CD4-positive, alpha-beta T cell treated with Interleukin-4 for 4 hours (primary cell): ENCODE measurements at places on chromosomes 4 and X.

- DNase-seq = no peak
Observed at GRCh38 chr4:3330707-3331106, 37.9 kb downstream of the RGS12 start.

DNA sequence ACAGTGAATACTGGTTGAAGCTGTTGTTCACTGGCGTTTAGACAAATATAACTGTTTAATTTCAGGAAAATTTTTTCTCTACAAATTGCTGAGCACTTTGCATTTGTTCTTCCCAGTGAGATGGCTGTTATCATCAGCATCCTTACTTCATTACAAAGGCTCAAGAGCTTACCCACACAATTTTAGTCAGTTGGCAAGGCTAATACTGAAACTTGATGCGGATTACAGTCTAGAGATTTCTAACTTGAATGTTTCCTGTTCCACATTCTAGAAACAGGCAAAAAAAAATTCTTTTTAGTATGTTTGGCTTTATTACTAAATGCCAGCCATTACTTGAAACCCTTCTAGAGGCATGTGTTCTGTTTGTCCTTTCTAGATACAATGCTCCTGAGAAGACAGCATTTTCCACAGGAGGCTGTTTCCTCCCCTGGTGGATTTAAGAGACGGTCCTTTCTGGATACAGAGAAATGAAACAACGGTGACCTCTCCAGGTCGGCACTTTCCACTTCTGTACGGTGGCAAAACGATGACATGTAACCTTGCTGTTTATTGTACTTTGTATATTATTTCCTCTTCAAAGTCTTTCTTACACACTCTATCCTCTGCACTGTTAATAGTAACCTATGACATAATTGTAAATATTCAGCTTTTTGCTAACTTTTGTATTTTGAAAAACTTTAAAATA is 80.9 kb downstream of the RFC1 start:
- no peak for DNase-seq

DNA sequence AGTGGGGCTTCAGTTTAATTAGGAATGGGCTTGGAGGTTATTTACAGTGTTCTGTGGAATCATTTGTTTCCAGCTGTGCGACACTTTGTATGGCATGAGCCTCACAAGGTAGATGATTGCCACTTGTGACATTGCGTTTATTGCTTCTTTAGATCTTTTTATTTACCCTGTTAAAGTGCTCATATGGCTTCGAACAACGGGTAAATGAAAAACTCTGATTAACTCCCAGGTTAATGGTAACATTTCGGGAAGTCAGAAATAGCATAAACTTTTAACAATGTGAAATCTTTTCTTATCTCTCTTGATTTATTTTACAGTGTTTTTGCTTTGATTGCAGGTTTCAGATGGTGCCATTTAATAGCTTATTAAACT is 494.3 kb downstream of the IDS start:
- DNase-seq = no peak

- DNase-seq = no peak
Observed at GRCh38 chr4:10115271-10115796, 1.3 kb downstream of the WDR1 start.

DNA sequence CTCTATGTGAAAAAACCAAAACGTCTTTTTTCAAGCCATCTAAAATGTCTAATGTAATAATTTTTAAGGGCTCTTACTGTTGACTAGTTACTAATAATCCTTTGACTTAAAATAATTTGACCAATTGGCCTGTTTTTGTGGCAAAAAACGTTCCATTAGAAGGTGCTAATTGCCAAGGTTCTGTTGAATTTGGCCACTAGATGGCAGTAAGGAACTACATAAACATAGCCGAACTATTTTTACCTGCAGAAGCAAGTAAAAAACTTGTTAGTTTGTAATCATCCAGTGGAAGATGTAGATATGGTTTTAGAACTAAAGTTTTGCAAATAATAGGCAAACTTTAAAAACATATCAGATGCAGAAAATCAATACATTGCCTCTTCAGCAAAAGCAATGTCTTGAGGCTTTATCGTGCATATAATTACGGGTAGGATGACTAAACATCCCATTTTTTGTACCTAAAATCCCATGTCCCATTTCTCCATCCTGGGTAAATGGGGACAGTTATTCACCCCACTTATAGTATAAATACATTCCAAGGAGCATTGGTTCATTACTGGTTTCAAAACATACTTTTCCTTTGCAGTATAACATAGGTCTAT is 57.6 kb downstream of the PROM1 start:
- peak; percentile 65 for DNase-seq

GRCh38 chrX:24298191-24298590 is 15.7 kb downstream of the SUPT20HL2 start:
- DNase-seq = no peak

- no peak for DNase-seq
Observed at GRCh38 chrX:153689654-153690465, 2.1 kb downstream of the SLC6A8 start.

- DNase-seq = no peak
Observed at GRCh38 chrX:154443479-154443910, 446 bp upstream of the FAM50A start.

DNA sequence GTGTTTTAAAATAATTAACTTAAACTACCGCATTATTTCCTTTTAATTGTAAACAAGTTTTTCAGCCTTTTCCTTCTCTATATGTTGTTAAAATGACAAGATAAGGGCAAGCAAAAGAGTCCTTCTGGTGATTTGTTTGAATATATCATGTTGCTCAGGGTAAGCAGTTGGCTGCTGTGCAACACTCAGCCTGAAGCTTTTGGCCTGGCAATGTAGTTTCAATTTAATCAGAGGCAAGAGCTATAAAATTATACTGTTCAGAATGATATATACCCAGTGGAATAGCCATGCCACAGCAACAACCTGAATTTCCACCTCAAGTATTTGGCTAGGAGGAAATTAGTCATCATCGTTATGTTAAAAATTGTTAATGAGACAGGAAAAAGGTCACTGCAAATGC is 53.4 kb downstream of the GRXCR1 start:
- DNase-seq = no peak

DNA sequence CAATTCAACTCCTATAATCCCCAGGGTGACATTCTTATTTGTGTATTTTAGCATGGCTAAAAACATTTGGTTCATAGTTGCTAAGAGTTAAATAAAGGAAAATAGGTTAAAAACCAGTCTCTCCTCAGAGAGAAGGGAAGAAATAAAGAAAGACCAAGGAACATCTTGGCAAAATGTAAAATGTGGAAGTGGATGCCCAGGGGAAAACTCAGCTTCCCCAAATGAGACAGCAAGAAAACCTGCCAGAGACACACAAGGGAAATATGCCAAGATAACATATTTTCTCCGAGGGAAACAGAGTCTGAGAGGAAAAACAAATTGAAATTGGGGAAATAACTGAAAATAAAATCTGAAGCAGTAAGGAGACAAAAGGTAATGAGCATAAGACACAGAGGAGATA is 1569.3 kb downstream of the PCDH18 start:
- no peak for DNase-seq

GRCh38 chr4:8235224-8235623 is 34.3 kb upstream of the HTRA3 start:
- DNase-seq = no peak

- no peak for DNase-seq
Observed at GRCh38 chr4:3361896-3362295, 69.1 kb downstream of the RGS12 start.

DNA sequence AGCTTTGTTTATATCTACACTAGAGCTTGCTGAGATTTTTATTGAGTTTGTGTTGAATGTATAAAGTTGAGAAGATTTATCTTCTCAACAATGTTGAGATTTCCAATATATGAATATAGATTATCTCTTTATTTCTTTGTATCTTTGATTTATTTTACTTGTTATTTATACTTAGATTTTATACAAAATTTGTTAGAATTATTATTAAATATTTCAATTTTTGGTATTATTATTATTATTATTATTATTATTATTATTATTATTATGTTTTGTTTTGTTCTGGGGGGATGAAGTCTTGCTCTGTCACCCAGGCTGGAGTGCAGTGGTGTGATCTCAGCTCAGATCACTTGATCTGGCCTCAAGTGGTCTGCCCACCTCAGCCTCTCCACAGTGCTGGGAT is 322.5 kb downstream of the PPARGC1A start:
- DNase-seq = no peak

- DNase-seq = no peak
Observed at GRCh38 chrX:3669841-3670475, 43.5 kb downstream of the PRKX start.

- no peak for DNase-seq
Observed at GRCh38 chr4:13386405-13387107, 97.6 kb downstream of the RAB28 start.

GRCh38 chr4:62531264-62531663 is 1331.1 kb downstream of the ADGRL3 start:
- DNase-seq = no peak

- peak; percentile 96 for DNase-seq
Observed at GRCh38 chrX:16786139-16786790, at the start of gene TXLNG. TXLNG (plus strand) TSS chrX:16786466; CDS start chrX:16786488, 22 bp downstream.

DNA sequence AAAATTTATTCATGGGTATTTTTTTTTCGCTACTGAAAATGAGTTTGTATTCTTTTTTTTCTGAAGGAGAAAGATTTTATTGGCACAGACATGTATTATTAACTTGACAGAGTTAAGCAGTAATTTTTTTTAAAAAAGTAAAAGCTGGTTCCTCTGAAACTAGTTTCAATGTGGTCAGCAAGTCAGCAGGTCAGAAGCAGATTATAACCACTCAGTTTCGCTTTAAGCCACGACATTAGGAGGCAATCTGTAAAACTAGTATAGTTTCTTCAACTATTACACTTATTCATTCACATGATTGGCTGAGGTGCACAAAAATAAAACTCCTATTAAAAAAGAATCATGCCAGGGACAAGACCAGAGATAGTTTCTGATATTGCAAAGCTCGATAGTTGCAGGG is 714.2 kb upstream of the PCDH7 start:
- no peak for DNase-seq

DNA sequence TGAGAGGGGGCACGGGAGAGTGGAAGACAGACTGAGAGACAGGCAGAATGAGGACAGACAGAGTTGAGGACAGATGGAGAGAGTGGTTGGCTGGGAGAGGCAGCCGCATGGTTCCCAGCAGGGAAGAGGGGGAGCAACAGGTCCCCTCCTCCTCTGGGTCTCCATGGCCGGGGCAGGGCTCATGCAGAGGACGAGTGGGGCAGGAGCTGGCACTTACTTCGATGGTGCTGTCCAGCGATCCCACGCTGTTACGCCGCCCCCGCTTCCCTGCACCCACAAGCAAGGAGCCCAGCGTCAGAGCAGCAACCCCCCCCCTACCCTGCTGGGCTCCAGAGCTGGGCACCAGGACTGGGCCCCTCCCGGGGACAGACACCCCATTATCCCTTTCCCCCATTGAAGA is 10.6 kb upstream of the KDM5C start:
- DNase-seq = no peak

- DNase-seq = no peak
Observed at GRCh38 chrX:65971151-65971550, 68.7 kb downstream of the VSIG4 start.

DNA sequence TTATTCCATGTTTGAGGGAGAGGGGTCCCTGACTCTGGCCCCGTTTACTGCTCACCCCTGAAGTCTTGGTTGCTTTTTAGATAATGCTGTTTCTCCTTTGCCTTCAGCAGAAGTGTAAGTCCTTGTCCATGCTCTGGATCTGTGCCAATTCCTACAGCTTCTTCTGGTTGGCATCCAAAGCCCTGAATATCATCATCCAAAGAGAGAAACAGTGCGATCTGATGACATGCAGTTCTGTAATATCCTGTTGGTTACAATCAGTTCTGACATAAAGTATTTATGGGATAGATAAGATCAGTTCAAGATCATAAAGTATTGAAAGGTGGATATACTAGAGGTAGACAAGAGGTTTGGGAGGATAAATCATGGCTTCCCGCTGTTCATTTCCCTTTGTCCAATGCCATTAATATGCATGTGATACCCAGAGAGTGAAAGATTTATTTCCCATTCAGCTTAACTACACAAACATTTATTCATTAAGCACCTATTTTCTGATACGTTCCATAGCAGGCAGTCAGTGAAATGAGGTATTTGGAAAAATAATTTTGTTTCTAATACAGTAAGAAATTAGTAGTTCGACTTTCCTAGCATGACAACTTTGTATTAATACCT is 53.2 kb upstream of the TMEM150C start:
- DNase-seq = no peak

DNA sequence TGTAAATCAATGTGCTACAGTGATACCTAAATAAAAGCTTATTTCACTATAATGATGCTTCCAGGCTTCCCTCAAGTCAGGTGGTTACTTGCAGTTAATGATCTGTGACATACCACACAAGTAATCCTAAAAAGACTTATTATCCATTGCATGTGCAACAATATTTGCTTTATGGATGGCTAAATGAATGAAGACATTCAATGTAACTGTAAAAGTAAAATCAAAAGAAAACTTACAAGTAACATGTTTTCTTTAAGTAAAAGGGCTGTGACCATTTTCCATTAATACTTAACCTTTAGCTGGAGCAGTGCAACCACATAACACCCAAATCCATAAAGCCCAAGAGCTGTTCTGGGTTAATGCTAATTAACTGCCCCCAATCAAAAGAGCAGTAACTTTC is 42.6 kb downstream of the RAB28 start:
- no peak for DNase-seq

- DNase-seq = no peak
Observed at GRCh38 chr4:28723371-28723770, 1862.7 kb downstream of the STIM2 start.

DNA sequence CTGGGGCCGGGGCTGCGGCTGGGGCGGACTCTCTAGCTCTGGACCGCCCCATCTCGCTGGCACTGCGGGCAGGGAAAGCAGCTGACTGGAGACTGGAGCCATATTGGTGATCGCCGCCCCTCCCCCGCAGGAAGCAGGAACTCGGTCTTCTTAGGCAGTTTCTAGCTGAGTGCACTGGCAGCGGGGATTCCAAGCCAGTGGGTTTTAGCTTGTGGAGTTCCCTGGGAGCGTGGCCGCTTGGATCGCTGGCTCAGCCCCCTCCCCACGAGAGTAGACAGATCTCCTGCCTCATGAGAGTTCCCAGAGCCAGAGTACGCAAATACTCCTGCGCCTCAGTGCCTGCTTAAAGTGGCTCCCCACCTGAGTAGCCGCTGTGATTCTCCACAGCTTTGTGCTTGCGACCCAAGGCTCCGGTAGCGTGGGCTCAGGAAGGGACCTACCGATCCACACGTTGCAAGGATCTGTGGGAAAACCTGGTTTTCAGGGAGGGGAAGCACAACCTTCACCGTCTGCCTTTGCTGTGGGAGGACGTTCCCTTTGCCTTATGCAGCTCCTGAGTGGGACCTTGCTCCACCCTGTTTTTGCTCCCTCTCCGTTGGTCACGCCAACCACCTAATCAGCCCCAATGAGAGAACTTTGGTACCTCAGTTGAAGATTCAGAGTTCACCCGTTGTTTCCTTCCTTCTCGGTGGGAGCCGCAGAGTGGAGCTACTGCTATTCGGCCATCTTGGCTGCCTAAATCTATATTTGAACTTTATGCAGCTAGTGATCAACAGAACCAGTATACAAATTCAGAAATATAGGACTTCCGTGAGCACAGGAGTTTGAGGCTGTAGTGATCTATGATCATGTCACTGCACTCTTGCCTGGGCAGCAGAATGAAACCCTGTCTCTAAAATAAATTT is 803.9 kb upstream of the PCDH10 start:
- DNase-seq = no peak

- no peak for DNase-seq
Observed at GRCh38 chrX:123971982-123972381, 10.5 kb downstream of the STAG2 start.

- DNase-seq = no peak
Observed at GRCh38 chrX:55522596-55523276, 33.1 kb upstream of the USP51 start.

- DNase-seq = no peak
Observed at GRCh38 chrX:15849555-15849954, 5.1 kb downstream of the AP1S2 start.
